Stimulated activated CD4-positive, alpha-beta T cell treated with anti-CD3 and anti-CD28 coated beads, Interleukin-2, amount 100 ng/mL, for 24 hours (primary cell): ENCODE measurements at places on chromosomes 16 and 17.

- no peak for DNase-seq
These were observed 12.2 kb upstream of the ROGDI start for GRCh38 chr16:4814542-4815173.

GRCh38 chr16:66427036-66427860 lies at the start of gene BEAN1:
Gene BEAN1 (plus strand): TSS chr16:66427295. CDS start chr16:66437677, 10,382 bp downstream.
- DNase-seq: peak; percentile 26

- DNase-seq: no peak
These were observed 216.9 kb upstream of the GSE1 start for GRCh38 chr16:85395913-85396878.

DNA sequence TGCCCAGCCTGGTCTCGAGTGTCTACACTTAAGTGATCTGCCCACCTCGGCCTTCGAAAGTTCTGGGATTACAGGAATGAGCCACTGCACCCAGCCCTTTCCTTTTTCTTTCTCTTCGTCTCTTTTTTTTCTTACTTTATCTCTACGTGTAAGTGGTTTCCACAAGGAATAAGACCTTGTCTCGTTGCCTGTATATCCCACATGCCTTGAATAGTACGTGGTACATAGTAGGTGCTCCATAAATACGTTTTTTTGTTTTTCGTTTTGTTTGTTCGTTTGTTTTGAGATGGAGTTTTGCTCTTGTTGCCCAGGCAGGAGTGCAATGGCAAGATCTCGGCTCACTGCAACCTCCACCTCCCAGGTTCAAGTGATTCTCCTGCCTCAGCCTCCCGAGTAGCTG lies 86.0 kb downstream of the YPEL2 start:
- DNase-seq: no peak

GRCh38 chr17:41680426-41681040 lies 8.2 kb upstream of the EIF1 start:
- DNase-seq: no peak

- no peak for DNase-seq
These were observed 190.7 kb downstream of the FTO start for GRCh38 chr16:53894686-53895085.

DNA sequence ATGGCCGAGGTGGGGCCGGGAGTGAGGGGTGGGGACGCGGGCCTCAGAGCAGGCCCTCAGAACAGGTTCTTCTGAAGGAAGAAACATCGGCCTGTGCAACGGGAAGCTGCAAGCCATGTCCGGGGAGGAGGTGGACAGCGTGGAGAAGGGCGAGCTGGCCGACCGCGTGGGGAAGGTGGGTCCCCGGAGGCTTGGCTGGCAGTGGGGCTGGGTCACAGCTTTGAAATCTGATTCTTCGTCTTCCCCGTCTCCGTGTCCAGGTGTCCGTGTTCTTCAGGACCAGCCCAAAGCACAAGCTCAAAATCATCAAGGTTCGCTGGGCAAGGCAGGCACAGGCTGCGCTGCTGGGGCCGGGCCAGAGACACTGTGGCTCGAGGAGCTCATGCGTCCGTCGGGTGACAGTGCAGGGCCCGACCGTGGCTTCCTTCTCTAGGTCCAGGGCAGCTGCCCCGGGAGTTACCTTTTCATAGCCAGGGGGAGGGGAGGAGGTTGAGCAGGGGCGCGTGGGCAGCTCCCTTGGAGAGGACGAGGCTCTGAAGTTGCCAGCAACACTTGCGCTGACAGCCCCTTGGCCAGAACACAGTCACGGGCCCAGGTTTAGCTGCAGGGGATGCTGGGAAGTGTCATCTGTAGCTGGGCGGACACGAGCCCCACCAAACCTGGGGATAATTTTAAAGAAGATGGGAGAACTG lies 51.3 kb downstream of the MEAK7 start:
- no peak for DNase-seq

GRCh38 chr16:68003031-68003430 lies 3.7 kb upstream of the DPEP2 start:
- no peak for DNase-seq

DNA sequence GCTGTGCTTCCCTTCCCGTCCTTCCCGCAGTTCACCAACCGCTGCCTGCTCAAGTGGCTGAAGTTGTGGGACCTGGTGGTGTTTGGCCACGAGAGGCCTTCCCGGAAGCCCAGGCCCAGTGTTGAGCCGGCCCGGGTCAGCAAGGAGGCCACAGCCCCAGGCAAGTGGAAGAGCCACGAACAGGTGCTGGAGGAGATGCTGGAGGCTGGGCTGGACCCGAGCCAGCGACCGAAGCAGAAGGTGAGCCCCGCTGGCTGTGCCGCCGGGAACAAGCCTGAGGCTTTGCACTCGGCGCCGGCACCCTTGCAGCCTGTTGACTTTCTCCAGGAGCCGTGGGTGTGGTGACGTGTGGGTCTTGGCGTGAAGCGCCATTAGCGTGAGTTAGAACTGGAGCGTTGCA lies 2.7 kb downstream of the CHTF18 start:
- no peak for DNase-seq

- no peak for DNase-seq
These were observed 473.2 kb downstream of the RBFOX1 start for GRCh38 chr16:7805686-7806396.
